Activated CD8-positive, alpha-beta T cell treated with anti-CD3 and anti-CD28 coated beads, Interleukin-2, amount 10 ng/mL, durations not matched to agents 7 days and 5 days (primary cell): ENCODE measurements at places on chromosomes 11 and 22. TPM values are rescaled to one million over a fixed set of nuclear protein-coding genes. Genes with fewer than 3 reads are reported as not detected.

TMEM86A gene
- 0.26 TPM for total RNA-seq

DERL3 gene
- 8.1 TPM for total RNA-seq

DNA sequence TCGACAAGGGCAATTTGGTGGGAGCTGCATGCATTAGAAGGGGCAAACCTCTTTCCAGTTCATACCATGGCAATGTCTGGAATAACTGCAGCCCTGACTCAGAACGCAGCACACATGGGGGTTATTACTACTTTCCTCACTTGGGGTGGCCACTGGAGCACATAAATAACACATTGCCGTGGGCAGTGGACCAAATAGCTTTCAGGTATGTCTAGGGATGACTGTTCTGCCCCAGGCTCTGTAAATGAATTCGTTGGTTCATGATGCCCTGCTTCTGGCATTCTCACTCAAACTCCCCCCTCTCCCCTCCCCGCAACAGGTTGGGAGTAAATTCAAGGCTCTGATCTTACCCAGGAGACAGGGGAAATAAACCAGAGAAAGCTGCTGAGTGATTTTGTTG, 238.0 kb upstream of the PLET1 start:
- DNase-seq, result no peak

GRCh38 chr11:22635689-22636088, 10.1 kb upstream of the FANCF start:
- peak; percentile 27 for DNase-seq

- no peak for DNase-seq
Observed at GRCh38 chr11:86174101-86175046, 70.2 kb upstream of the EED start.

GRCh38 chr11:73375830-73376159, 404 bp upstream of the RELT start:
- no peak for DNase-seq

ZP1 gene
- 0.34 TPM for total RNA-seq

DNA sequence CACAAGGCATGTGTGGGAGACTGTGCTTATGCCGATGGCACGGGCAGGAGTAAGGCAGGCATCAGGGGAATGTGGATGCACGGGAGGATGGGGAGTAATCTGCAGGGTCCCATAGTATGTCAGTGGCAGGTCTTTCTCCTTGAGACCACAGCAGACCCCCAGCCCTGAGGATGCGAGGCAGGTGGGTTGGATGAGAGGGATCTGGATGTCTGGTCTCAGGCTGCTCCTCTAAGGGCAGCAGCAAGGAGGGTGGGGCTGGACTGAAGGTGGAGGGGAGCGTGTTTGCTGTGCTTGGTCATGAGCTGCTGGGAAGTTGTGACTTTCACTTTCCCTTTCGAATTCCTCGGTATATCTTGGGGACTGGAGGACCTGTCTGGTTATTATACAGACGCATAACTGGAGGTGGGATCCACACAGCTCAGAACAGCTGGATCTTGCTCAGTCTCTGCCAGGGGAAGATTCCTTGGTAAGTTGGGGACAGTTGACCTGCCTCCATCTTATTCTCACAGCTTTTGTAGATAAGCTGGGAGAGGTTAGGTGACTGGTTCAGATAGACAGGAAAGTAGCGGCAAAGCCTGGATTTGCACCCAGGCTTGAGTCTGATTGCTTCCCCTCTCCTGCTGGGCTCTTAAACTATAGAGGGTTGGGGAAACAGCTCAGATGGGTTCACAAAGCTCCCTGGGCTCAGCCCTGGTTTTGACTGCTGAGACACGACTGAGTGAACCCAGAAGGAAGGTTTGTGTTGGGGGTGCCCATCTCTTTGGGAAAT, at the start of gene APOL1:
Gene APOL1, plus strand, starts transcription at position 380 of the 769 bp plus-strand sequence. CDS start 1,823 bp downstream, outside the sequence.
- DNase-seq, result peak; percentile 76

PRSS23 gene
- 0.16 TPM for total RNA-seq

- DNase-seq, result peak; percentile 76
Observed at GRCh38 chr22:43230971-43231723, 44.2 kb upstream of the TTLL12 start.

DNA sequence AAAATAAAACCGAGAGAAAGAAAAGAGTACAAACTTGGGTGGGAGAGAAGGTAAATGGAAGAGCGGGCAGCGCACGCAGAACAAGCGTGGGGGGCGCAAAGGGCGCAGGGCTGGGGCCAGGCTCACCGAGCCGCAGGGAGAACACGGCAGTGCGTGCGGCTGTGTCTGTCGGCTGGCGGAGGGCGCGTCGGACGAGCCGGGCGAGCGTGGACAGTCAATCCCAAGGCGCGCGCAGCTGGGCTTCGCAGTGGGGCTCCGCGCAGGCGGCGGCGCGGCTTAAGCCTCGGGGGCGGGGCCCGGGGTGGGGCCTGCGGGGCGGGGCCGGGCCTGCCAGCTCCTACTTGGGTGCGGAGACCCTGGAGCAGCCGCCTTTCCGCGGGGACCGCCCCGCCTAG, at the start of gene UCP2:
Gene UCP2, minus strand, starts transcription at position 249 of the 395 bp plus-strand sequence. CDS start 4,465 bp downstream, outside the sequence.
- DNase-seq, result peak; percentile 89

SLC22A25 gene
- total RNA-seq, result not detected

SCO2 gene
- 11.7 TPM for total RNA-seq

DNA sequence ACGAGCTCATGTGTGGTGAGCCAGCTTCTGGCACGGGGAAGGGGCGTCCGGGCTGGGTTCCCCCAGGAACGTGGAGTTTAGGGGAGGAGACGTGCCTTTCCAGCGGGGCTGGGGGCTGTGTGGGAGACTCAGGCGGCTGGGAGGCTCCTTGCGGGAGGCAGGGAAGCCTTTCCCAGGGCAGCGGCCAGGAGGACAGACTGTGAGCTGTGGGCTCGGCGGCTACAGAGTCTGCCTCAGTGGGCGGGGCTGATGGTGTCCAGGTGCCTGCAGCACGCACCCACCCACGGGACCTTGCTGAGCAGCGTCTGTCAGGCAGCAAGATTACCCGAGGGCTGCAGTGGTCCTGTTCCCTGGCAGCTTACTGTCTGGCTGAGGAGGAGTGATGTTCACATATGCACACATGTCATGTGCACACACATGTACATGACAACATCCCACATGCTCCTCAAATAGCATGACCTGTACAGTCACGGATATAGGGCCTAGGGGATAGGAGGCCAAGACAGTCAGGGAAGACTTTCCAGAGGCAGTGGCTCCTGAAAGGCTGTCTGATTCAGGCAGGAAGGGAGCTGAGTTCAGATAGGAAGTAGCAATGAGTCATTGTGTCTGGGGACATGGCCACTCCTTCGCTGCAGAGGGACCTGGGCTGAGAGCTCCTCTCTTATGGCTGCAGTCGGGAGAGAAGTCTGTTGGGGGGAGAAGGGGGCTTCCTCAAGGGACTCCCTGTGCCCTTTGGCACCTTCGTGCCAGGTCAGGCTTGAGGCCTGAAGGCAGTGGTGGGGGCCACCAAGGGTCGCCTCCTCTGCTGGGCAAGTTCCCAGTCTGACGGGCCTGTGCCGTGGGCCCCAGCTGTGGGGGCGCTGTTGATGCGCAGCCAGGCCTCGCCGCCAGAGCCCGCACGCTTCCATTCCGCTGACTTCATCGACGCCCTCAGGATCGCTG, 23.3 kb upstream of the PPP6R3 start:
- DNase-seq, result no peak

FGF19 gene
- not detected for total RNA-seq

DNA sequence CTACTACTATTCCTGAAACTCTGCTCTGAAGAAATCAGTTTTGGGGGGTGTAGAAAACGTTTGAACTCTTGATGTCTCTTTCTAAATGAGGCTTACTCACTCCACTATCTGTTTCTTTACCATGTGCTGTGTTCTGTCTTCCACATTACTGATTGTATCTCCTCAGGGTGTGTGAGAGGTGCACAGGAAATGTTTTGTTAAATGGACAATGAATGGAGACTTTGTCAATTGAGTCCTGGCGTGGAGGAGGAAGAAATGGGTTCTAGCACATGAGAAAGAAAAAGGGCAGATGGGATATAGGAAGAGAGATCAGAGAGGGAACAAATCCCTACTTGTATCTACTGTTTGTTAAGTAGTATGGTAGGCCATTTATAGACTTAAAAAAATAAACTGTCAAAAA, 577.1 kb upstream of the CCDC90B start:
- no peak for DNase-seq

- no peak for DNase-seq
Observed at GRCh38 chr11:77086521-77087472, 15.8 kb upstream of the OMP start.

DNA sequence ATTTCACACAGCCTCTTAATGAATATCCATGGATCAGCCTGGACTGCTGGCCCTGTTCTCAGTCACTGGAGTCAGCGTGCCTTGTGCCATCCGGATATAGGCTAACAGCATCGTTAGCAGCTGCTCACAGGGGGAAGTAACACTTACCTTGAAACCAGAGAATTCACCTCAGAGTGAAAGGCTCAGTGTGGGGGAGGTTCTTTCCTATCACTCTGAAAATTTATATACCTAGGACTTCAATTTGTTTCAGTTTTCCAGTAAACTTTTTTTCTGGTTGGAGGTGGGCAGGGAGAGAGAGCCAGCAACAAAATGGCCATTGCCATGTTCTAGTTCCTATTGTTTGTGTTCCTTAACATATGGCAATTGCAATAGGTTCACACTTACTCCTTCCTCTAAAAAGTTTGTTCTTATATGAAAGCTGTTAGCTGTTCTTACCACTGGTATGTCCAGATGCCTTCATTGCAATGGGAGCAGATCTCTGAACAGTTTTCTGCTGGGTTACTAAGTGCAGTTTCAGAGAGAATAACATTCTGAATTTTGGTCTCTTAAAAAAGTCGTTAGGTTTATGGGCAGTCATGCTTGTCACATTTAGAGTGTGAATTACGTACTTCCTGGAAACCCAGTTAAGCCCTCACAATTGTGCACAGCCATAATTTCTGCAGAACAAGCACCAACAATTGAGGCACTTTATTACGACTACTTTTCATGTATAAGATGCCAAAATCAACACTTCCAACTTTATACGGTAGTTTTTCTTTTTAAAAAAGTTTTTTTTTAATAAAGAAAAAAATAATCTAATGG, 247.6 kb downstream of the CADM1 start:
- DNase-seq, result no peak

DNA sequence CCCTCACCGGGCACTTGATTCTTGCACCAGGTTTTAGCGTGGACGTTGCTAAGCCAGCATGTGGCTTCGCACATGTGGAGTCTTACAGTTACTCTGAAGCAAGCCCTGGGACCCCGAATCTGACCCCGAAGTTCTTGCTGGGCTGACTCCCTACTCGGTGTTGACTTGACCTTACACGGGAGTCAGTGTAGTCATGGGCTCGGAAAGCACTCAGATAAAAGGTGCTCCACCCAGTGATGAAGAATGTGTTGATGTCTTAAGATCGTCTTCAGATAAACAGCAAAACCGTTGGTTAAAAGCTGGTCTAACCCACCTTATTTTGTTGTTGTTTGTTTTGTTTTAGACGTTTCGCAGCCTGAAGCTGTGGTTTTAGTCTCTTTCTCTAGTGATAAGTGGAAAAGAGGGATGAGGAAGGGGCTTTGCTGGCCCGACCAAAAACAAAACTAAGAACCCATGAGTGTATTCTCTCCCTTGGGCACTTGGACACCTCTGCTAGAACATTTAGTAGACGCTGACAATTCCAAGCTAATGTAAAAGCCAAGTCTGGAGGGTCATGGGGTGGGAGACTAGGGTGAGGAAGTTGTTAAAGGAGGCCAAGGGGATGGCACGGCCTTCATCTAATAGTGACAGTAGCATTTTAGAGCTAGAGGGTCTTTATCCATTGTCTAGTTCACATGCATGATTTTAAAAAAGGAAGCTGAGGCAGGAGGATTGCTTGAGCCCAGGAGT, 69.9 kb downstream of the BCR start:
- no peak for DNase-seq

CCDC15 gene
- total RNA-seq, result 8.8 TPM

DNA sequence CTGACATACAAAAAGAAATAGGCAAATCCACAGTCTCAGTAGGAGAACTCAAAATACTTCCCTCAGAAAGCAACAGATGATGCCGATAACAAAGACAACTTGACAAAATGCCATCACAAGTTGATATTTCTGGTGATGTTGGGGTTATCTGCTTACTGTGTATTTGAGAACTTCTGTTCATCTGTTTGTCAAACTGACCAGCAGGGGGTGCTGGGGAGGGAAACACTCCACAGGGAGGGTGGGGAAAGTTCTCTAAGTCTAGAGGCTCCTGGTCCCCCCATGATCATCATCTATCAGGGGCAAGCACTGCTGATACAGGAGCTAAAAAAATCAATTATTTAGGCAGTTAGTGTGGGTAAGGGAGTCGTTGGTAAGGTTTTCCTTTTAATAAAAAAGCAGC, 19.2 kb downstream of the GLYATL1 start:
- peak; percentile 51 for DNase-seq

CD248 gene
- total RNA-seq, result 79.5 TPM

DNA sequence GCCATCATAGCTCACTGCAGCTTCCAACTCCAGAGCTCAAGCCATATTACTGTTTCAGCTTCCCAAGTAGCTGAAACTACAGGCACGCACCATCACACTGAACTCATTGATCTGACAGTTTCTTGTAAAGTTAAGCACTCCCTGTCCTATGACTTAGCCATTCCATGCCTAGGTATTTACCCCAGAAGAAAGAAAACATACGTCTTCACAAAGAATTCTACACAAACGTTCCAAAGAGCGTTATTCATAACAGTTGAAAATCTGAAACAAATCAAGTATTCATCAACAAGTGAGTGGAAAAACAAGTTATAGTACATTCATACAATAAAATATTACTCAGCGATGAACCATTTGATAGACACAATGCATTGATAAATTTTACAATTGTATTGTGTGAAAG, 7.8 kb upstream of the NLRP10 start:
- no peak for DNase-seq

OVOL1 gene
- total RNA-seq, result 0.08 TPM

OTOG gene
- not detected for total RNA-seq

TMPRSS13 gene
- total RNA-seq, result 1.8 TPM

DNA sequence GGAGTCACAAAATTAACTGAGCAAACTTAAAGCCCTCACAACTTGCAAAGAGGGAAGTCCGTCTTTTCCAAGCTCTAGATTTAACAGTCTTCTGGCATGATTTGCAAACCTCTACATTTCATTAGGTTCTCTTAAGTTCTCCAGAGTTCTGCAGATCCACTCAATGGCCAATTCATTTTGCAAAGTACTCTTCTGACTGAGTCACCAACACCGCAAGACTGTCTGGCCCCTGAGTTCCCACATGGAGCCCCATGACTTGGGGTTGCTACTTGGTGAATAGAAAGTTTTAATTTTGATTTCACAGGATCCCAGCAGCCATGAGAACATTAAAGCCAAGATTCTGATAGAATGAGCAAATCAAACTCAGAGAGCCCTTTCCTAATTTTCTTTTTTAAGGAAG, 134.5 kb downstream of the PLEKHA7 start:
- no peak for DNase-seq

GRCh38 chr22:42780070-42780540, 59.4 kb upstream of the A4GALT start:
- peak; percentile 78 for DNase-seq

GRCh38 chr11:78715639-78716311, 141.1 kb upstream of the NARS2 start:
- DNase-seq, result peak; percentile 52
